ENCODE measurements at places on chromosomes 11 and 22. TPM values are rescaled to one million over a fixed set of nuclear protein-coding genes. Genes with fewer than 3 reads are reported as not detected.

The C1QTNF4 gene
- polyA plus RNA-seq, result 0.24 TPM

The POLD3 gene
- 14.5 TPM for polyA plus RNA-seq

The OR51B5 gene
- 0.54 TPM for polyA plus RNA-seq

The HTR3A gene
- polyA plus RNA-seq, result not detected

The CBX7 gene
- 2.2 TPM for polyA plus RNA-seq

The WNT7B gene
- 0.45 TPM for polyA plus RNA-seq

The SLC22A25 gene
- polyA plus RNA-seq, result not detected

The TRIM49 gene
- not detected for polyA plus RNA-seq

The NRXN2 gene
- 3.1 TPM for polyA plus RNA-seq

The ZNF215 gene
- 6.3 TPM for polyA plus RNA-seq

The FAR1 gene
- 44.2 TPM for polyA plus RNA-seq

The MS4A15 gene
- polyA plus RNA-seq, result not detected

The TMEM191B gene
- not detected for polyA plus RNA-seq

The TMEM138 gene
- 65.8 TPM for polyA plus RNA-seq

The BATF2 gene
- polyA plus RNA-seq, result not detected

The F2 gene
- not detected for polyA plus RNA-seq

The TREH gene
- 1.7 TPM for polyA plus RNA-seq

The PRG3 gene
- not detected for polyA plus RNA-seq

The PGA3 gene
- polyA plus RNA-seq, result not detected

The DCHS1 gene
- 0.12 TPM for polyA plus RNA-seq

The PNPLA3 gene
- 0.11 TPM for polyA plus RNA-seq

The SEC14L6 gene
- polyA plus RNA-seq, result 1.4 TPM

The TUB gene
- 58.1 TPM for polyA plus RNA-seq

The KCNJ11 gene
- polyA plus RNA-seq, result 5.0 TPM

The SHANK2 gene
- 27.9 TPM for polyA plus RNA-seq
